ENCODE measurements at places on chromosomes 12 and 14.
A peak's percentile ranks its signal among the peaks of the same experiment; 100 is the strongest.

DNA sequence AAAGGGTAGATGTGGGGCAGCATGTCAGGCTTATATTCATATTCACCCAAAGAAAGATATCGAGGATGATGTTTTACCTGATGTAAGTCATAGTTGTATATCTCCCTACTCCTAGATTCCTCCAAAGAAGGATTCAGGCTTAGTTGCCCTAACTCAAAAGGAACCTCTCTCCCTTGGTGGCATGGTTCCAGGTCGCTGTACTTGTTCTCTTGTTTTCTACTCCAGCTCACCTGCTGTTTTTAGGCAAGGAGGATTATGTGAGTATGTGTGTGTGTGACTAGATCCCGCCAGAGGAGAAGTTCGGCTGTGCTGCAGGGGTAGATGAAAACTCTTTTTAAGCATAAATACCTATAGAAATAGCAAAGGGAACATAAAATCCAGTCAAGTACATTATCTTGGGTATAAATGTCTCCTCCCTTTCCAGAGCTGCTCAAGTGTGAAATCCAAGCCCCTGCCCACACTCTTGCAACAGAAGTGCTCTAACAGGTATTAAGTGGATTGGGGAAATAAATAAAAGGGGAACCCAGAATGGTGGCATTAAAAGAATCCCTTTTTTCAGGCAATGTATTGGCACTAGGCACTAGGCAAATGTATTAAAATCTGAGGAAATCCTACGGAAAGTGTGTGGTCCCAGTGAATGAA lies 375.7 kb downstream of the ZFP36L1 start:
- DNase-seq, result no peak

DNA sequence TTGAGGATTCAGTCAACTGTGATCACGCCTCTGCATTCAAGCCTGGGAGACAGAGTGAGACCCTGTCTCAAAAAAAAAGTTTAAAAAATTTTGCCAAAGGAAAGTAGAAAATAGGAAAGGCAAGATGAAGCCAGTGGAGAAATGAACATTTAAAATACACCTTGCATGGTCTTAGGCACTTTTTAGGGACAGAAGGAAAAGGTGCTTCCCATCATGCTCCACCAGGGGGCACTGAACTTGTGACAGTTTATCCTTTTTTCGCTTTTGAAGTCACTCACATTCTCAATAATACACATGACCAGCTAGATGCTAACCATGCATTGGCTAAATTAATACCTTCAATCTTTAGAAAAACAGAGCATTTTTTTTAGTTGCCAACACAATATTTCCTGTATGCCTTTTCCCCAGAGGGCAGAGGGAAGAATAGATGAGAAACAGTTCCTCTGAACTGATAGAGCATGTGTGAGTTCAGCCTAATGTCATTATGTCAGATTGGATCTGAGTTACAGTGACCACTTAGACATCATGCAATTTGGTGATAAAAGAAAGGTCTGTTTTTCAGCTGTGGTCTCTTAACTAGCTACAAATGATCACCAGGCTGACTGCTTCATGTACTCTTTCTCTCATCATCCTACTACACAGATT lies 221.8 kb upstream of the SSTR1 start:
- DNase-seq, result no peak

DNA sequence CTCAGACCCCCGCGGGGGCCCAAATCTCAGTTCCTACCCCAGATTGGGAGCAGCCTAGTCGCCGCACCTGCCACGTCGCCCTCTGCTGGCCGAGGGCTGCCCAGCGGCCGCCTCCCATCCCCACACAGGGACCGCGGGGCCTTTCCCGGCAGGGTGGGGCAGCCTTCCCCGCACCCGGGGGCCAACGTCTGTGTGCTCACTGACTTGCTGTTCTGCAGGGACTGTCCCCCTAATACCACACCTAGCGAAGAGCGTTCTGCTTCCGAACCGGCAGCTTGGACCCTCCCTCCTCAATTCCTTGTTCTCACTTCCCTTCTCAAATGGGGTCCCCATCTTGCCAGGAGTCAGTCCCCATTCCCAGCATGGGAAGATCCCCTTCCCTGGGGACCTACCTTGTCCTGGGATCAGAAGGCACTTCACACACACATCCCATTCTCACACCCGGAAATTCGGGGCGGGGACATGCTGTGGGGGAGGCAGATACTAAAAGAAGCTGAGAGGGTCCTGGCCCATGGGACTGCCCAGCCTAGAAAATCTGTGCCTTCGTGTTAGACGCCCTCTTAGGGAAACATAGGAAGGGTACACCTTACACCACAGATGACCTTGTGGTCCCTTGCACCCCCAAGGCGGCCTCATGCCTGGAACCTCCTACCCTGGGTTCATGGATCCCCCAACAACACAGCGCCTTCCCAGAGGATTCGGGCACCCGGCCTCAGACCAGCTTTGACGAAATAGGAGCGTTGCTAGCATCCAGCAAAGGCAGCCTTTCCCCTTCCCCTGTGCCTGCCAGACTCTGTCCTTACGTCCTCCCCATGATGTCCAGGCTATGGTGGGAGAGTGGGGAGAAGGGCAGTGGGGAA lies 16.4 kb downstream of the ACVRL1 start:
- peak; percentile 92 for DNase-seq

- no peak for DNase-seq
Observed at GRCh38 chr12:30996255-30996654, 69.7 kb downstream of the TSPAN11 start.

DNA sequence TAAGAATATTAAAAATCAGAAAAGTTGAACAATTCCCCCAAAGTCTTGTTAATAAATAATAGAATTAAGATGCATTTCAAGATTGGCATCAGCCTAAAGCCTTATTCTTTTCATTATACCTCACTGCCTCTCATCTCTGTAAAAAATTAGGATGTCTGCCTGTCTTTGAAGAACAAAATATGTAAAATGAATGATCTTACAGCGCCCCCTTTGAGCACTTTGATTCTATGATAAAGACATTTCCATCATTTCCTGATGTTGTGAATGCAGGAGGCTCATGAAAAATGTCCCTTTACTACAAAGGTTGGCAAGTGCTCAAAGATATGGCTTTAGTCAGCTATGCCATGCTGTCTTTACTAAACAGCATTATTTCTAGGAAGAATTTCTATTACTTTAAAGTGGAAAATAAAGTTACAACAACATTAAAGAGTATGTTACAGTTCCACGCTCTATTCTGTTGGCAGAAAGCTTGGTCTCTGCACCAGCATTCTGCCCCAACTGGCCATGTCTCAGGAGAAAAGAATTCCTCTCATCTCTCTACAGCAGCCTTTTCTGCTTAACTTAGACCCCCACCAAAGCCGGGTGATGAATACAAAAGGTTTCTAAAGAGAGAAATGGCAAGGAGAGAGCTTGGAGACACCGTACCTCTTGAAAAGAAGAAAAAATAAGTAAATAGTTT lies 95.1 kb downstream of the LLPH start:
- no peak for DNase-seq

DNA sequence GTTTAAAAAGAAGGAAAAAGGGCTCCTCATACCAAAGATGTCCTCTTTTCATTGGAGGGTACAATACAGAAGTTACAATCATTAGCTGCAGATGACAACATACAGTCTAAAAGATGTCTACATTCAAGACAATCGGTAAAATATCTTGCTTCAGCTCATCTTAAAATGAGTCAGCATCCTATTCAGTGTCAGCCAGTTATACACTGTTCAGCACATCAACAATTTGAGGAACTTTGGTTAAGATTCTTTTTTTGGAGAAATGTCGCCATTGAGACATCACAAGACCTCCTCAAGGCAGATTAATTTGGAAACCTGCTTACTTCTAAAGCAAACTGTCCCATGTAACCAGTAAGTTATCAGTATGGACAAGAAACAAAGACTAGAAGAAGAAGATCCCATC lies 100.7 kb upstream of the SLC38A4 start:
- no peak for DNase-seq

GRCh38 chr12:69897744-69898143 lies 72.7 kb downstream of the MYRFL start:
- no peak for DNase-seq

- no peak for DNase-seq
Observed at GRCh38 chr12:53102883-53103807, at the start of gene SOAT2. SOAT2 (plus strand) TSS chr12:53103486; CDS start chr12:53103578, 92 bp downstream.

GRCh38 chr14:94028450-94028826 lies 2.3 kb downstream of the OTUB2 start:
- DNase-seq, result no peak

- DNase-seq, result no peak
Observed at GRCh38 chr12:22562036-22563028, 18.0 kb upstream of the C2CD5 start.

GRCh38 chr14:21867541-21867940 lies 193.9 kb upstream of the OR4E1 start:
- DNase-seq, result no peak

GRCh38 chr14:31024010-31024480 lies 1.4 kb upstream of the AP4S1 start:
- no peak for DNase-seq

DNA sequence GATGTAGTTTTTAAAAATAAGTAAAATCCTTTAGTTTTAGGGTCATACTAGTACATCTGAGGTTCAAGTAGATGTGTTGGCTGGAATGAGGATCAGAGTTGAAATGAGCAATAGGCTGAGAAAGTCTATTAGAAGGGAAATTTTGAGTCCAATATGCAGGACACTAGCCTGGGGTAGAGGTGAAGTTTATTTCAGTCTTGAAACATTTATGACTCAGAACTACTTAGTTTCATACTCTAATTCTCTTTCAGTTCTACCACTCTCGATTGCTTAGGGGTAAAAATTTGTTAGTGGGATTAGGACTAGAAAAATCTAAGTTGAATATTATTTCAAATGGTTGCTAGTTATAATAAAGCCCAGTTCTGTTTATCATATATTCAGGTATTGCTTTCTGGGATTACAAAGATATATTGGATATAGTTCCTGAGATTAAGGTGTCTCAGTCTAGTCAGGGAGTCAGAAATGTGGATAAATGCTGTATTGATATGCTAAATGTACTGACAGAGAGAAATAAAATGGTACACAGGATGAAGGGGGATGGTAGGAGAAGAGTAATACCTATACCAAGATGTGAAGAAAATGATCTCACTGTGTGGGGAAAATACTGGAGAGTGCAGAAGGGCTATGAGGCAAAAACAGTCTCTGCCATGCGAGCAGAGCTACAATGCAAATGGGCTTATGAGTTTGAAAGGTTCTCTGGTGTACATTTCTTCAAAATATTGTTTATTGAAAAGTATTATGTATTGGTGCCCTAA lies 395.8 kb upstream of the FBXO33 start:
- no peak for DNase-seq

Measured in vagina (tissue), 2 donors.